Mucosa of descending colon (tissue), 3 donors: ENCODE measurements at places on chromosomes 12 and 14.

- no peak for DNase-seq
Observed at GRCh38 chr12:88362439-88362838, 217.8 kb downstream of the KITLG start.

DNA sequence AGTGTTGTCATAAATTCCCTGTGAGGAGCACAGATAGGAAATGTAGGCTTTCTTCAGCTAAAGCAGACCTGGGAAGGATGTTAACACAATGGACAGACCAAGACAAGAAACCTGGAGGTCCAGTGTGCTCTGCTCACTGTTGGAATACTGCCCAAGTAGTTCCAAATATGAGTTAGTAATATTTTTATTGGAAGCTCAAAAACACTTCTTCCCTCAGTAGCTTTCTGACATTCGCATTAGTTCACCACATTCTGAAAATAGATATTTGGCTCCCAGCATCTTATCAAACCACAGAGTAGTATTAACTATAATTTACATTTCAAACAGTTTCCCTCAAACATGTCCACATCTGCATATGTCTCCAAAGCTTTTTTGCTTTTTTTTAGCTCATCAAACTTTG, 74.8 kb upstream of the PYGL start:
- no peak for DNase-seq

- DNase-seq: no peak
Observed at GRCh38 chr12:20211541-20211940, 156.8 kb upstream of the PDE3A start.

DNA sequence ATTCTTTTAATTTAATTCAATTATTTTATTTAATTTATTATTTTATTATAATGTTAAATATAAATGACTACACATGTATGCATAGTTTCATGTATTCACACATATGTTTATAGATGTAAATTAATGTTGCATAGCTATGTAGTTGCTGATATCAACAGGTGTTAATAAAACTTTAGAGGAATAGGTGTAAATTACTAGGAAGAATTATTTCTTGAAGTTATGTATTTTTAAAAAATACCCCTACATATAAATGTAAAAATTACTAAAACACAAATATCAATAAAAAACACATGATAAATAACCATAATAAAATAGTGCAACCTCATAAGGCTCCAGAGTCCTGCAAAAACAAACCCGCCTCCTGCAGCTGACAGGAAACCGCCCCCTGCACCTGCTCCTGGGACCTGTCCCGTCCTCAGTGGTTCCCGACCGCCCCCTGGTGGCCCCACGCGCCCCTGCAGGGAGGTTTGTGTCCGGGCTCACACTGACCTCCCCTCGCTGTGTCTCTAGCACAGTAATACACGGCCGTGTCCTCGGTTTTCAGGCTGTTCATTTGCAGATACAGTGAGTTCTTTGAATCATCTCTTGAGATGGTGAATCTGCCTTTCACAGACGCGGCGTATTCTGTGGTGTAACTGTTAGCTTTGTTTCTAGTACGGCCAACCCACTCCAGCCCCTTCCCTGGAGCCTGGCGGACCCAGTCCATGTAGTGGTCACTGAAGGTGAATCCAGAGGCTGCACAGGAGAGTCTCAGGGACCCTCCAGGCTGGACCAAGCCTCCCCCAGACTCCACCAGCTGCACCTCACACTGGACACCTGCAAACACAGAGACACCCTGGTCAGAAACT, 1264.0 kb downstream of the TMEM121 start:
- peak; percentile 95 for DNase-seq

DNA sequence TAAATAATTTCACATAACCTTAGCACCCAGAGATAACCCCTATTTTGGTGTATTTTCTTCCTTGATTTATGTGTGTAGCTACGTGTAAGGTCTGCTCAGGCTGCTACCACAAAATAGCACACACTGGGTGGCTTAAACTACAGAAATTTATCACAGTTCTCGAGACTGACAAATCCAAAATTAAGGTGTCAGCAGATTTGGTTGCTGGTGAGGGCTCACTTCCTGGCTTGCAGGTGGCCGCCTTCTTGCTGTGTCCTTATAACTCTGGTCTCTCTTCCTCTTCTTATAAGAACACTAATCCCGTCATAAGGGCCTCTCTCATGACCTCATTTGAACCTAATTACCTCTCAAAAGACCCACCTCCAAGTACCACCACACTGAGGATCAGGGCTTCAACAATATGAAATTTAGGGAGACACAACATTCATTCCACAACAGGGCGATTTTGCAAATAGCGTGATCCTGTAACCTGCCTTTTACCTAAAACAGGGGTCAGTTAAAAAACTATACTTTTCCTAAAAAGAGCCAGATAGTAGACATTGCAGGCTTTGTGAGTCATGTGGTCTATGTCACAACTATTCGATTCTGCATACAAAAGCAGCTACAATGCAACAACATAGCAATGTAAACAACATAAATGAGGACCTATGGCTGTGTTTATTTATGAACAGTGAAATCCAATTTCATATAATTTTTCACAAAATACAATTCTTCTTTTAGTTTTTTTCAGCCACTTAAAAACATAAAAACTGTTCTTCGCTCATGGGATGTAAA, 371.7 kb downstream of the DPF3 start:
- no peak for DNase-seq

DNA sequence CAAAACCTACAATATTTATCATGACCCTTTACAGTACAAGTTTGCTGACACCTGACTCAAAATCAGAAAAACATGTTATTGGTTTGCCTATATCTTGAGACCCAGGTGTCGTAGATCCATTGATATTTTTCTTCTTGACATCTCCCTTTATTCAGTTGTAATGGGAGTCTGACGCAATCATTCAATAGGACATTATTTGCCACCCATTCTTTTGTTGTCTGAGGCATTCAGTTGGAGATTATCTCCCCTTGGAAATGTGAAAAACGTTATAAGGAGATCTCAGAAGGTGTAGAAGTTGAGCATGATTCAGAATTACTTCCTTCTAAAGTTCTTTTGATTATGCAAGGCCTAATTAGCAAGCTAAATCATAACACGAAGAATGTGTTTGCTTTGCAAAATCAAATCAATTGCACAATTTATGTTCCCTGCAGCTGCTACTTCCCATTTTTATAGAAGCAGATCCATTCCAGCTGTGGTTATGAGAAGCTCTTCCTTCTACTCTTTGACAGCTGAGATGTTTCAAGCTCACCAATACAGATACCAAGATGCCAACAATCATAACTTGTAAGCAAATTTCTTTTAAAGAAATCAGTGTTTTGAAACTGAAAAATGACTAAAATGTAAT, 228.2 kb upstream of the SYT1 start:
- no peak for DNase-seq

DNA sequence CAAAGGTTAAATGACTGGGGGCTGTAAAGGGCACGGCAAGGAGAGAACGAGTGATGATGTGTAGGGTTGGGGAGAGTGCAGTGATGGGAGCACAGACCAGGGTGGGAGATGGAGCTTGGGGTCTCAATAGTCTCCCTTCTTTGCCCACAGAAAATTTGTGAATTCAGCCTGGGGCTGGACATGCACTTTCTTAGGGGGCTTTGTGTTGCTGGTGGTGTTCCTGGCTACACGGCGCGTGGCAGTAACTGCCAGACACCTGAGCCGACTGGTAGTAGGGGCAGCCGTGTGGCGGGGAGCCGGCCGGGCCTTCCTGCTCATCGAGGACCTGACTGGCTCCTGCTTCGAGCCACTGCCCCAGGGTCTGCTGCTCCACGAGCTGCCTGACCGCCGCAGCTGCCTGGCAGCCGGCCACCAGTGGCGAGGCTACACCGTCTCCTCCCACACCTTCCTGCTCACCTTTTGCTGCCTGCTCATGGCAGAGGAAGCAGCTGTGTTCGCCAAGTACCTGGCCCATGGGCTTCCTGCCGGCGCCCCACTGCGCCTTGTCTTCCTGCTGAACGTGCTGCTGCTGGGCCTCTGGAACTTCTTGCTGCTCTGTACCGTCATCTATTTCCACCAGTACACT, 1.7 kb downstream of the FITM1 start:
- DNase-seq: no peak
